Activated CD4-positive, alpha-beta memory T cell treated with anti-CD3 and anti-CD28 coated beads, Interleukin-2, amount 10 ng/mL, durations not matched to agents 7 days and 5 days (primary cell): ENCODE measurements at places on chromosomes 7 and 10. TPM values are rescaled to one million over a fixed set of nuclear protein-coding genes. Genes with fewer than 3 reads are reported as not detected.

DNA sequence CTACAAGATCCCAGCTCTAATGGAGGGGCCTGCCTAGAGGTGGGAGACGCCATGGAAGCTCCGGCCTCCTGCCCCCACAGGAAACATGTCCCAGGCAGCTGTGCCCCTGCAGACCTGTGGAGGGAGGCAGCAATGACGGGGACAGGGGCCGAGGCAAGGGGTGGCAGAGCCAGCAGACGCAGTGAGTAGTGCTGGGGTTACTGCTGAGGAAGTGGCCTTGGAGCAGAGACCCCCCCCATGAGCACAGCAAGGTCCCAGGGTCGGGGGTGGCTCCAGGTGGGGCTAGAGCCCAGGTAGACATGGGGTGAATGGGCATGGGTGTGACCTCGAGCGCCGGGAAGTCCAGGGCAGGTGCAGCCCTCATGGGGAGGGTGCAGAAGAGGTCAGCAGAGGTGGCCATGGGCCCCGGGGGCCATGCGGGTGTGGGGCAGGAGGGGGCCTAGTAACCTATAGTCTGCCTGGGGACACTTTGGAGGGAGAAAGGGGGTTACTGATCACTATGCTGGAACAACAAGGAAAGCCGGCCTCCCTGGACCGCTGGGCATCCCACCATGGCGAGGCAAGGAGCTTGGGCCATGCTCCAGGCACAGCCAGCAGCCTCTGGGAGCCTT is 45.5 kb downstream of the JAKMIP3 start:
- H3K27ac ChIP-seq, result no peak overlapping the region
- H3K4me3 ChIP-seq, result no peak overlapping the region
- no peaks in the 10 kb centered on the region for H3K27me3 ChIP-seq
- no peaks in the 10 kb centered on the region for H3K4me1 ChIP-seq
- H3K36me3 ChIP-seq, result no peaks in the 10 kb centered on the region

DNA sequence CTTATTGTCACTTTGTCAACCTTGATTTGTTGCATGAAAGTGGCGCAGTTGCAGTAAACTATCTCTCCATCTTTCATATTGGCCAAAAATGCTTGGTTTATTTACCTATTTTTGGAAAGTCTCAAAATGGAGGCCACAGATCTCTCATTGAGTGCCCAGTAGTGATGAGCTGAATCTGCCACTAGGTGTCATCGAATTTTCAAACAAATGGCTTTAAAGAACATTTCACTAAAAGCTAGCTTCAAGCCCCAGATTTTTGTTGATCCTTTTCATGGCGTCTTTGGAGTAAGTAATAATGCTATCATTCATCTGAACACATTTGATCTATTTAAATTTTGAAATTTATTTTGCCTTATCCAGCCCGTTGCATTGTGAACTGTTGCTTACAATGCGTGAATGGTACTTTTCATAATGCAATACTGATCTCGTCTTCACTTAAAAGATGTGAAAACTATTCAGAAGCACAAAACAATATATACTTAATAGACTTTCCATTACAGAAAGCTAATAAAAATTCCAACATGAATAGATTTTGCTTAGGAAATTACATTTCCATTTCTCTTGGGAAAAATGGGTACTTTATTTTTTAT is 236.2 kb downstream of the DNAJB9 start:
- H3K27me3 ChIP-seq, result no peaks in the 10 kb centered on the region
- no peak overlapping the region for H3K4me3 ChIP-seq
- DNase-seq, result no peak
- no peak overlapping the region for H3K27ac ChIP-seq
- H3K4me1 ChIP-seq, result no peaks in the 10 kb centered on the region

DNA sequence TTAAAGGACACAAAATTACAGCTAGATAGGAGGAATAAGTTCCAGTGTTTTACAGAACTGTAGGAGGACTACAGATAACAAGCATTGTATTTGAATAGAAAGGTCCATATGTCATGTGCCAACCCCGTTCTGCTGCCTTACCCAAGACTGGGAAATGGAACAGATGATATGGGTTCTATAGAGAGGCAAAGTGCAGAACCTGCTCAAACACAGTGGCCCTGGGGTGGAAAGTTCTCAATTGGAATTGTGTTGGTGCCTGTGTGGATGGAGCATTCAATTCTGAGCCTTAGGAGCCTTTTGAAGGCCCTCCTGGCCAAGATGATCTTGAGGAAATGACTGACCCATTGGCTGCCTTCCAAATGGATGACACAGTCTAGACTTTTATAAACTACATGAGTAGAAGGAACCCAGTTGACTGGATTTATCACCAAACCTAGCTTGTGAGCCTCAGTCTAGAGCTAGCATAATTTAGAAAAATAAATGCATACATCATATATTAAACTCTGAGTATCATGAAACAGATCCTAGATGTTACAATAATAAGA is 4.1 kb upstream of the PRSS1 start:
- no peaks in the 10 kb centered on the region for H3K36me3 ChIP-seq
- peaks cover 2% of the 10 kb centered on the region for H3K27me3 ChIP-seq
- no peak for DNase-seq
- no peak overlapping the region for H3K4me3 ChIP-seq
- no peak overlapping the region for H3K27ac ChIP-seq

DNA sequence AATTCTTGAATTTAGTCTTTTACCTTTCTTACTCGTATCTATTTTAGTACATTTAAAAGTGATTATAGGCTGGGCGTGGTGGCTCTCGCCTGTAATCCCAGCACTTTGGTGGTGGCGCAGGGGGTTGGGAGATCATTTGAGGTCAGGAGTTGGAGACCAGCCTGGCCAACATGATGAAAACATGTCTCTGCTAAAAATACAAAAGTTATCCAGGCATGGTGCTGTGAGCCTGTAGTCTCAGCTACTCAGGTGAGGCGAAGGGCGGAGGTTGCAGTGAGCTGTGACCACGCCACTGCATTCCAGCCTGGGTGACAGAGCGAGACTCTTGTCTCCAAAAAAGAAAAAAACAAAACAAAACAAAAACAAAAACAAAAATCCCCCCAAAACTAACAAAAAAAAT is 12.2 kb downstream of the PRKCQ start:
- peaks cover 57% of the 10 kb centered on the region for H3K36me3 ChIP-seq
- H3K4me1 ChIP-seq, result peaks cover 86% of the 10 kb centered on the region
- no peak overlapping the region for H3K4me3 ChIP-seq
- H3K27me3 ChIP-seq, result no peaks in the 10 kb centered on the region

DNA sequence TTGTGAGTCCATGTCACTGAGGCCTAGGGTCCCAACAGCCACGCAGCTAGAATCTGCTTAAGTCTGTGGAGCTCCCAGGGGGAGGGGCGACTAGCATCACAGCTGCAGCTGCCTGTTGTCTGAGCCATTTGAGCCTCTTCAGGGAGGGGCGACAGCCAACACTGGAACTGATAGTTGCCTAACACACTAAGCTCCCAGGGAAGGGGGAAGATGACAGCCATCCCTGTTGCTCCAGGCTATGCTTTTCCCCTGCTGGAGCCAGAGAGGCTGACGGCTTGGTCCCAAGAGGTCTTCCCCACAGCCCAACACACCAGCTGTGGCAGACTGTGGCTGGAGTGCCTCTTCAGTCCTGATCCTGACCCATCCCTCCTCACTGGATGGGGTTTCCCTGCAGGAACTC is 817.5 kb downstream of the NXPH1 start:
- no peak for DNase-seq
- no peaks in the 10 kb centered on the region for H3K36me3 ChIP-seq
- H3K4me1 ChIP-seq, result no peaks in the 10 kb centered on the region
- no peak overlapping the region for H3K27ac ChIP-seq
- H3K27me3 ChIP-seq, result no peaks in the 10 kb centered on the region

- no peaks in the 10 kb centered on the region for H3K27me3 ChIP-seq
- no peaks in the 10 kb centered on the region for H3K4me1 ChIP-seq
- no peak overlapping the region for H3K4me3 ChIP-seq
- no peak overlapping the region for H3K27ac ChIP-seq
- no peak for DNase-seq
Observed at GRCh38 chr7:75818472-75818871, 4.9 kb upstream of the CCL24 start.

- peak overlapping the region; percentile 37 for H3K4me3 ChIP-seq
- peaks cover 24% of the 10 kb centered on the region for H3K27me3 ChIP-seq
- peaks cover 23% of the 10 kb centered on the region for H3K36me3 ChIP-seq
- H3K27ac ChIP-seq, result no peak overlapping the region
- H3K4me1 ChIP-seq, result peaks cover 23% of the 10 kb centered on the region
- DNase-seq, result no peak
Observed at GRCh38 chr7:25952261-25953057, 199.5 kb upstream of the NFE2L3 start.

DNA sequence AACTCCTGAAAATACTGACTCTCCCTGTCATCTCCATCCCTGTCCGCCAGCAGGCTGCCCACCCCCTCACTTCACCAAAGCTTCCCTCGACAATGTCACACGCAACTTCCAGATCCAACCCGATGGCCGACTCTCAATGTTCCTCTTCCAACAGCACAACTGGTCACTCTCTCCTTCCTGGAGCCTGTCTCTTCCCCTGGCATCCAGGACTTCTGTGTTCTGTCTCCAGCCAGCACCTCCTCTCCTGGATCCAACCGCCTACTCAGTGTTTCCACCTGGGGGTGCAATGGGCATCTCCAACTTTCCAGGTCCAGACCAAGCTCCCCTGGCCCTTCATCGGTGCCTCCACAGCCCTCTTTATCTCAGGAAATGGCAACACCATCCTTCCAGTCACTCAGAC is 8.6 kb downstream of the CPA5 start:
- DNase-seq, result no peak
- H3K4me1 ChIP-seq, result peaks cover 20% of the 10 kb centered on the region
- H3K27ac ChIP-seq, result no peak overlapping the region
- peaks cover 6% of the 10 kb centered on the region for H3K27me3 ChIP-seq
- H3K4me3 ChIP-seq, result no peak overlapping the region

DNA sequence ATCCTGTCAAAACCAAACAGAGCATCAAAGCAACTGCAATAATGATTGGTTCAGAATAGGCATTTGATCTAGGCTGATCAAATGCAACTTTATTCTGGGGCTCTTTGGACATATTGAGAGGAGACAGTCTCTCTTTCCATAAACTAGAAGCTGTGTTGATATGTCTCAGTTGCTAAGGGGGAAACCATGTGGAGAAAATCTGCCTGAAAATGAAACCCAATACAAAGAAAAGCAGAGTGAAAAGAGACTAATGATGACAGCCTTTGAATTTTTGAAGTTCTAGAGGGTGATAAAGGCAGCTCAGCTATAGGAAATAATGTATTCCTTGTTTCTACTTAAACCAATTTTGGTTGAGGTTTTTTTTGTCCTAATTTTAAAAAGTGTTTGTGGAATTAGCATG is 941.8 kb upstream of the POT1 start:
- H3K36me3 ChIP-seq, result no peaks in the 10 kb centered on the region
- H3K27ac ChIP-seq, result no peak overlapping the region
- H3K4me1 ChIP-seq, result no peaks in the 10 kb centered on the region
- H3K4me3 ChIP-seq, result no peak overlapping the region

DNA sequence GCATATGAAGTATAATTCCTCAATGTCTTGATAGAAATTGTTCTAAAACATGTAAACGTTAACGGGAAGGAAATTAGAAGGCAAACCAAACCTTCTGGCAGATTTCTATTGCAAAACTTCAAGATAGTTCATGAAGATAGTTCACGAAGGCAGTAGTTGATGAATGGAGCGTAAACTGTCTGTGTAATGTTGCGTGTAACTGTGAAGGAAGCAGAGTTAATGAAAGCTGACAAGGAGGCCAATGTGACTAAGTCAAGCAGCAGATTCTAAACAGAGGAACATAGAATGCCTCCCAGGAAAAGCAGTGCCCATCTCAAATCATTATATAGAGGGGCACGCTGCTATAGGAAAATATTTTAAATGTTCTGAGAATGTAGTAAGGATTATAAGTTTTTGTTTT is 659.7 kb upstream of the IGFBP3 start:
- no peak for DNase-seq
- no peaks in the 10 kb centered on the region for H3K36me3 ChIP-seq
- H3K4me1 ChIP-seq, result no peaks in the 10 kb centered on the region
- H3K27me3 ChIP-seq, result no peaks in the 10 kb centered on the region
- H3K27ac ChIP-seq, result no peak overlapping the region

DNA sequence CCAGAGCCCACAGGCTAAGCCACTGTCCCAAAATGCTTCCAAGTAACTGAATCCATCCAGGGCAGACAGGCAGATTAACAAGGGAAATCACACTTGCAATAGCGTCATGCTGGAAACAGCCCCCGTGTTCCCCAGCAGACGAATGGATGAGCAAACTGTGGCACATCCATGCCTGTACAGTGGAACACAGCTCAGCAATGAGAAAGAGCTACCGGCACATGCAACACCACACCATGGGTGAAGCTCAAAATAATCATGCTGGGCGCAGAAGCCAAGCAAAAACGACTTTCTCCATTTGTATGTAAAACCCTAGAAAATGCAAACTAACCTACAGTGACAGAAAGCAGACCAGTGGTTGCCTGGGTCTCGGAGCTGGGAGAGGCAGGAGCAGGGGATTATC is 153.1 kb downstream of the SLIT1 start:
- H3K27me3 ChIP-seq, result peaks cover 15% of the 10 kb centered on the region
- H3K36me3 ChIP-seq, result no peaks in the 10 kb centered on the region
- no peak overlapping the region for H3K27ac ChIP-seq
- H3K4me3 ChIP-seq, result no peak overlapping the region
- DNase-seq, result no peak

DNA sequence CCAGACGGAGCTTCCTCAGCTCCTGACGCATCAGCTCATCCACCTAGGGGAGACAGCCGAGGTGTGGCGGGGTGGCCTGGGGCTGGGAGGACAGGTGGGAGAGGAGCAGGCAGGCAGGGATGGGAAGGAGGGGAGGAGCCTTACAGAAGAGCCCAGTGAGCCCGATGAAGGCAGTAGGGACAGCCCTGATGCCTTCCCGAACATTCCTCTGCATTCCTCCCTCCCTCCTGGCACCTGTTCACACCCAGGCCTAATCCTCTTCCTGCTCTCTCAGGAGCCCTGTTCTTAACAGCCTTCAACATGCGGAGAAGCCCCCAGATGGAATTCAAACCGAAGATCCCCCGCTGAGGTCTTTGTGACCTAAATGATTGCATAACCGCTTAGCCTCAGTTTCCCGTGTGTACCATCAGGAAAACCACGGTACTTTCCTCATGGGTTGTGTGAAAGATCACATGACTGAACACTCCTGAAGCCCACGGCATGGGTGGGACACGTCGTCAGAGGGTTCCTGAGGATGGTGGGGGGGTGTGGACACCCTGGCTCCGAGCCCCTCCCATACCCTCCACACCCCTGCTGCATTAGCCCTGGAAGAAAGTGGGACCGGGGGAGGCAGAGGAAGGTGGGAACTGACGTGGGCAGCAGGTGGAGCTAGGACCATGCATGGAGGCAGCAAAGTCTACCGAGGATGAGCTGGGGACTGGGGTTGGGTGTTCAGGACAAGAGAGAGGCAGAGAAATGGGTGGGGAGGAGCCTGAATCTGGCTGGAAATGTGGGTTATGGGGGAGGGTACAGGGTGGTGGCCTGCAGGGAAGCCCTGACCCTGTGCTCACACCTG is 8.8 kb upstream of the ASB10 start:
- peaks cover 7% of the 10 kb centered on the region for H3K27me3 ChIP-seq
- no peak for DNase-seq
- no peak overlapping the region for H3K4me3 ChIP-seq
- no peak overlapping the region for H3K27ac ChIP-seq
- H3K36me3 ChIP-seq, result no peaks in the 10 kb centered on the region

SLC26A4 gene
- total RNA-seq, result 12.2 TPM

EPO gene
- total RNA-seq, result not detected
